T-helper 1 cell treated with Interleukin-12 subunit alpha and Interleukin-12 subunit beta and Interleukin-4 antibody, amounts not matched to agents 30 ng/mL and 1 ng/mL, for 36 hours (primary cell): ENCODE measurements at places on chromosomes 7 and 10. TPM values are rescaled to one million over a fixed set of nuclear protein-coding genes. Genes with fewer than 3 reads are reported as not detected.

Gene MEOX2
- not detected in 2 replicates for total RNA-seq

Gene WDFY4
- total RNA-seq = 0.10 and 0.29 TPM in 2 replicates

Gene SLC13A1
- total RNA-seq = not detected in 2 replicates

Gene ITGA8
- total RNA-seq = not detected in 2 replicates

Gene CREM
- 74.7 and 77.9 TPM in 2 replicates for total RNA-seq

Gene STOX1
- 0.37 and 0.42 TPM in 2 replicates for total RNA-seq
